ENCODE measurements at places on chromosomes 12 and 14.

- DNase-seq: no peak
Measured at GRCh38 chr12:108304633-108305032, 34.5 kb downstream of the CMKLR1 start.

- no peak for DNase-seq
Measured at GRCh38 chr12:116597886-116598285, 38.7 kb downstream of the MAP1LC3B2 start.

DNA sequence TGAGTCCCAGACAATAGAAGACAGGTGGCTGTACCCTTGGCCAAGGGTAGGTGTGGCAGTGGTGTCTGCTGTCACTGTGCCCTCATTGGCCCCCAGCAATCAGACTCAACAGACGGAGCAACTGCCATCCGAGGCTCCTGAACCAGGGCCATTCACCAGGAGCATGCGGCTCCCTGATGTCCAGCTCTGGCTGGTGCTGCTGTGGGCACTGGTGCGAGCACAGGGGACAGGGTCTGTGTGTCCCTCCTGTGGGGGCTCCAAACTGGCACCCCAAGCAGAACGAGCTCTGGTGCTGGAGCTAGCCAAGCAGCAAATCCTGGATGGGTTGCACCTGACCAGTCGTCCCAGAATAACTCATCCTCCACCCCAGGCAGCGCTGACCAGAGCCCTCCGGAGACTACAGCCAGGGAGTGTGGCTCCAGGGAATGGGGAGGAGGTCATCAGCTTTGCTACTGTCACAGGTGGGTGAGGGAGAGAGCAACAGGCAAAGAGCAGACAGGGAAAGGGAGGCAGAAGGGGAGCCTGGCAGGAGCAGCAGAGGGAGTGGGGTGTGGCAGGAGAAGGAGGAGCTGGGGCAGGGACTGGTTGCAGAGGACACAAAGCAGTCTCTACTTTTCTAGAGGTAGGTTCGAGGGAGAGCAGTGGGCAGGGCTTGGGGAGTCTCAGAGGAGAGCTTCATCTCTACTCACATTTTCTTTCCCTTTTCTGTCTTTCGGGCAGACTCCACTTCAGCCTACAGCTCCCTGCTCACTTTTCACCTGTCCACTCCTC, 452 bp downstream of the INHBE start:
- DNase-seq: no peak

DNA sequence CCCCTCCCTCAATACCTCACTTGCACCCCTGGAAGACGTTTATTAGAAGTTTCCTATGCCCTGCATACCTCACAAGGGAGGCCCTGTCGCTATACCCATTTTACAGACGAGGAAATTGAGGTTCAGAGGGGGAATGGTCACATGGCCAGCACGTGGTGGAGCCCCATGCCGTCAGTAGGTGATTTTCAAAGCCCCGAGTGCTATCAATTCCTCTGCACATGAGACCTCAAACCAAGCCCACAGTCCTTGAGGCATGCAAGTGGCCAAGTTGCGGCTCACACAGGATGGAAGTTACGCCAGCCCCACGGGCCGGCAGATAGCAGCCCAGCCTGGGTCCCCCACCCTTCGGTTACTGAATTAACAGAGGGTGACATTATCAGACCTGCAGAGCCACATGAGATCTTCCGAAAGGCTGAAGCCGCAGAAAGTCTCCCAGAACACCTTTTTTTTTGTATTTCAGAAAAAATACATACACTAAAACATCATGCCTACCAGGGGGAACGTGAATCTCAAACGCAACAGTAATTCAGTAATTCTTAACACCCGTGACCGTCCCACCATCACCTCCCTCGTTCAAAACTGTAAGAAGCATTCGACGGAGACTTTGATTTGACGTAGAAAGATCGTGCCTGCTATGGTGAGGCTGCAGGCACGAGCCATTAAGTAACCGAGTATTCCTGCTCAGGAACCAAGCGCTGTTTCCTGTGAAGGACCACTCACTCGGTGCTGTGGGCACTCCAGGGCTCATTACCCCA, 129.0 kb downstream of the RFLNA start:
- DNase-seq: no peak
